ENCODE measurements at places on chromosomes 16 and 17.

GRCh38 chr17:286571-286970 lies 66.0 kb downstream of the RPH3AL start:
- no peak for DNase-seq

- DNase-seq: peak; percentile 65
Measured at GRCh38 chr16:69520800-69521602, 44.8 kb upstream of the NFAT5 start.

DNA sequence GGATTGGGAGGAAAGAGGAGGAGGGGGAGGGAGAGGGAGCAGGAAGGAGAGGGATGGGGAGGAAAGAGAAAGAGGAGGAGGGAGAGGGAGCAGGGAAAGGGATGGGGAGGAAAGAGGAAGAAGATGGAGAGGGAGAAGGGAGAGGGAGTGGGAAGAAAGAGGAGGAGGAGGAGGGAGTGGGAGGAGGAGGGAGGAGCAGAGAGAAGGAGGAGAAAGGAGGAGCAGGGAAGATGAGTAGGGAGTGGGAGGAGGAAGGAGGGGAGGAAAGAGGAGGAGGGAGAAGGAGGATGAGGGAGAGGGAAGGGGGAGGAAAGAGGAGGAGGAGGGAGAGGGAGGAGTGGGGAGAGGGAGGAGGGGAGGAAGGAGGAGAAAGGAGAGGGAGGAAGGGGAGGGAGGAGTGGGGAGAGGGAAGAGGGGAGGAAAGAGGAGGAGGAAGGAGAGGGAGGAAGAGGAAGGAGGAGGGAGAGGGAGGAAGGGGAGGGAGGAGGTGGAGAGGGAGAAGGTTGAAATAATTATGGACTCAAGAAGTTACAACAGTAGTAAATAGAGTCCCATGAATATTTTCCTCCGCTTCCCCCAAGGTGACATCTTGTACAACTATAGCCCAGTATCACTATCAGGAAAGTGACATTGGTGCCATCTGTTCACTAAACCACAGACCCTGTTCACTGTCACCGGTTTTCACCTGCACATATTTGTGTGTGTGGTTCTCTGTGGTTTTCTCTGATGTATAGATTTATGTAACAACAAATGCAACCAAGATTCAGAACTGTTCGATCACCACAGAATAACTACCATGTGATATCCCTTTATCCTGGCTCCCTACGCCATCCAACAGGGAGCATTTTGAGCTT lies 325.3 kb upstream of the EEF2KMT start:
- no peak for DNase-seq

GRCh38 chr17:1271441-1271840 lies 1.2 kb downstream of the BHLHA9 start:
- DNase-seq: no peak

GRCh38 chr16:19882646-19883045 lies 2.0 kb downstream of the GPRC5B start:
- no peak for DNase-seq

Measured in activated CD8-positive, alpha-beta memory T cell treated with anti-CD3 and anti-CD28 coated beads, Interleukin-2, amount 50 U/mL, for 48 hours (primary cell).